ENCODE measurements at places on chromosomes 7 and 10.

DNA sequence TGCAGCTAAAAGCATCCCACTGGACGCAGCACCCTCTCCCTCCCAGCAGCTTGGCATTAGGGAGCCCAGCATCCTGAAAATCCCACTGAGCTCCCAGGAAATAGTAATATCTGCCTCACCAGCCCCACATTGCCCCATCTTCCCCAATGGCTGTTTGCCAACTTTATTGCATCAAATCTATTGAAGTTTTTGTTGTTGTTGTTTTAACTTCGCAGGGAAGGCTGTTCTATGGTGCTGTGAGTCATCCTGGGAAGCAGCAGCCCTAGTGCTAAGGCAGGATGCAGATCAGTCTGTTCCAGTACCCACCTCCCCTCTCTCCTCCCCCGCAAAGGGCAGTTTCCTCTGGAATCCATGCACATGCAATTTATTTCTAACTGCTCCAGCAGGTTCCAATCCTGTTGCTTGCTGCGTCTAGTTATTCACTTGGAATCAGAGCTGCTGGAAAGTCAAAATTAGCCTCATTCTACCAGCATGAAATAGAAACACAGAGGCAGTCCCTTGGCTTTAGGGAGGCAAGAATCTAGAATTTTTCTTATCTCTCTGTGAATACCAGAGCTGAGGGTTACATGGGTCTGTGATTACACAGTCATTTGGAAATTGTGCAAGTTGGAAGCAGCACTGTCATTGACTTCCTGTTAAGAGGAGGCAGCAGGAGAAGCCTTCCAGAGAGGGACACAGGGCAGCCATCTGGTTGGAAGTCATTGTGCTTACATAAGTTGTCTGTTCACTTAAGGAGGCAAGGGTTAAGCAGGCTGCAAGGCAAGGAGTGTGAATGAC, 115.9 kb upstream of the CACUL1 start:
- DNase-seq = peak; percentile 62

GRCh38 chr10:132418527-132419416, 21.8 kb downstream of the PWWP2B start:
- peak; percentile 34 for DNase-seq

DNA sequence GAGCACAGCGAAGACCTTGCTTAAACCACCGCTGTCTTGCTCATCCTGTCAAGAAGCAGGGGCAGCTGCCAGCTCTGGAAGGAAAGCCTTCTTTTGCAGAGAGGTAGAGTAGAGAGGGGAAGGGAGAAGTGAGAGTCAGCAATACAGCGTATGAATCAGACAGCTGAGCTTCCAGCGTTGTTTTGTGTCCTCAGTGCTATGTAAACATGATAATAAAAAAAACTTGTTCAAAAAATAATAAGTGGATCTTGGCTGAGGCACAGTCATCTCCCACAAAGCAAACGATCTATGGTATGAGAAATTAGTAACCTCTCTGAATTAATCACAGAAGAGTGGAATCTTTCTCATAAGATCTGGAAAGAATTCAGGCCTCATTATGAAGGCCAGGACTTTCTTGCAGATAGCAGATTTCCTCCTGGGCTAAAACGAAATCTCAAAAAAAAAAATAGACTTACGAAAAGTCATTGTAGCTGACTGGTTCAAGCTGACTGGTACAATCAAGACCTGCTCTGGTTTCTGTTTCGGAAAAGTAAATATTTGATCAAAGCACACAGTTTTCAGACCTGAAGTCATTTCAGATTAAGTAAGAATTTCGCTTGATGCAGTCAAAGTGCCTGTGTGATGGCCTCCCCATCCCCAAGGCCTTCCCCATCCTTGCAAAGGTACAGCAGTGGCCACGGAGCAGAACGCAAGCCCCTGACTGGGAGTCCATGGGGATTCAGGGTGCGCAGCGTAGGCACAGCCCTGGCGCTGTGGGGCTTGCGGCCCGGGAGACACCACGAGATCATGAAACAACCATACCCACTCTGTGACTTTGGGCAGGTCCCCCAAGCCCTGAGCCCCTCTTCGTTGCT, 29.4 kb downstream of the CHST15 start:
- DNase-seq = peak; percentile 81

GRCh38 chr7:1235501-1236131, 2.9 kb downstream of the UNCX start:
- DNase-seq = no peak

DNA sequence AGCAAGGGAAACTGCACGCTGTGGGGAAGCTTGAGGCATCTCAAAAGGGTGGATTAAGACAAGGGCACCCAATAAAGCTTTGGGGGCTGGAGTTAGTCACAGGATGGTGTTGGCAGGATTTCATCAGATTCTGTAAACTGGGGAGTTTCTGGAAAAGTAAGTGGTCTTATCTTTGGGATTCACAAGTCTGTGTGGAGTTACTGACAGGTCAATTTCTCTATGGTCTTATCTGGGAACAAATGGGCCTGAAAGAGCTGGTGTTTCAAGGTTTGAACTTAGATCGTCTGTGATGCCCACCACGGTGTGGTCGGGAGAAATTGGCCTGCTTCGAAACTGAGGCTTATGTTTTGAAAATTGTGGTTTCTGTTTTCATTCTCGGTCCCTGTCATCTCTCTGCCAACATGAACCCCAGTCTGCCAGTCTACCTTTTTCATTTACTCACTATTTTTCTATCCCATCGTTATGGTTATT, 23.8 kb upstream of the AOAH start:
- DNase-seq = no peak

All from epithelial cell of prostate (primary cell).